ENCODE measurements at places on chromosomes 3 and 15.

- DNase-seq = no peak
Measured at GRCh38 chr3:151644986-151645385, 88.7 kb upstream of the AADACL2 start.

DNA sequence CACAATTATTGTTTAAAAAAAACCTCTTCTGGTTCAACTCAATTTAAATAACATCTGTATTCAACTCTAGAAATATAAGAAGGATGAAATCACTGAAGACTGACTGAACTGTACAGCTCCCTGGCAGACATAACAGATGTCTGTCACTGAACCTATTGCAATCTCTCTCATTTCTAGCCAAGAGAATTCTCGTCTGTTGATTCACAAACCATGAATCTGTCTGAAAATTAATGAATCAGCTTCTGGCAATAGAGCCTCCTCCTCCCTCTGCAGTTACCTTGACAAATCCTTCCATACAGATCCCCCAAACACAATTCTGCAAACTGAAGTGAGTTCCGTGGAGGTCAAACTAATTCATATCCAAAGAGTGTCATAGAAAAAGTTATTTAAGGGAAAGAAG, 561.4 kb downstream of the PYDC2 start:
- peak; percentile 15 for DNase-seq

DNA sequence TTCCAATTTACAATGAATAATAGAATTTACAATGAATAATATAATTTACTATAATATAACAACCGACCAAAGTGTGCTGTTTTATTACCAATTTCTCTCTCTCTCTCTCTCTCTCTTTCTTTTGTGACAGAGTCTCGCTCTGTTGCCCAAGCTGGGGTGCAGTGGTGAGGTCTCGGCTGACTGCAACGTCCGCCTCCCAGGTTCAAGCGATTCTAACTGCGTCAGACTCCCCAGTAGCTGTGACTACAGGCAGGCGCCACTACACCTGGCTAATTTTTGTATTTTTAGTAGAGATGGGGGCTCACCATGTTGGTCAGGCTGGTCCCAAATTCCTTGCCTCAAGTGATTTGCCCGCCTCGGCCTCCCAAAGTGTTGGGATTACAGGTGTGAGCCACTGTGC, 17.0 kb upstream of the CCNL1 start:
- DNase-seq = no peak

DNA sequence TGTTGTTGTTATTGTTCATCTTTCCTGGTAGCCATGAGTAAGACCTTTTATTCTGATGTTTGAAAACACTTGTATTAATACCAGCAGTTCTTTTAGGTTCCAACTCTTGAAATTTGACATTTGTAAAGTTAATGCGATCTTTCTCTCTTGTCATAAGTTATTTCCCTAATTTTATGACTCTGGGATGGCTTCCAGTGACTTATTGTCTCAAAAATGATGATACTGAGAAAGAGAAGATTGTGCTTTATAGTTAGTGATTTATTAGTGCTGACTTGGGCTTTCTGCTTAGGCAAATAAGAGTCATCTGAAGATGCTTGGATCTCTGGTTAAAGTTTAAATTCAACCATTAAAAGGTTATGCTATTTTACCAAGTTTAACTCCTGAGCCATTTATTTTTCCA, 715.2 kb downstream of the GRM7 start:
- DNase-seq = no peak

GRCh38 chr15:91099995-91100813, at the start of gene SV2B:
SV2B (plus strand) TSS chr15:91100257; CDS start chr15:91226264, 126,007 bp downstream.
- no peak for DNase-seq

GRCh38 chr3:126026277-126026751, 57.3 kb downstream of the ROPN1B start:
- no peak for DNase-seq

DNA sequence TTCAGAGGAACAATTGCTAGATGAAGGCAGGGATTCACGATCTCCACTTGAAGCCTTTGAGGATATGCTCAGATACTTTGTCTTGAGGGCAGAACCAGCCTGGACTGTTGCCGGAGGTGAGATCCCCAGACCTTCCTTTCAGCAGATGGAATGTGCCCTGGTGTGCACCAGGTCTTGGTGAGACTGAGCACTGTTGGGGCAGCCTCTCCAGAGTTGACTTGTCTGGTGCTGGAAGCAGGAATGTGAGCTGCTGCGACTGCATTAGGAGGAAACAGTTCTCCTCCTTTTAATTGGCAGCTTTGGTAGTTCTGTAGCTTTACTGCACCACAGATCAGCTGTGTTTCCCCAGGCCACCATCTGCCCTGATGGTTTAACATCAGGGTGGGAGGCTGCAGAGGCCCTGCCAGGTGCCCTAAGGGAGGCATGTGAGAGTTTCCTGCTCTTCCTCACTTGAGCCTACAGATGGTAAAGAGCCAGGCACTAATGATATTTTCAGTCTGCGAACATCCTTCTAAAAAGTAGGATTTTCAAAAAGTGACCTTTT, 58.5 kb downstream of the CTDSPL start:
- no peak for DNase-seq

GRCh38 chr15:39919411-39919747, 687 bp downstream of the GPR176 start:
- DNase-seq = no peak

GRCh38 chr3:183584914-183585280, 29.4 kb upstream of the KLHL6 start:
- DNase-seq = no peak

DNA sequence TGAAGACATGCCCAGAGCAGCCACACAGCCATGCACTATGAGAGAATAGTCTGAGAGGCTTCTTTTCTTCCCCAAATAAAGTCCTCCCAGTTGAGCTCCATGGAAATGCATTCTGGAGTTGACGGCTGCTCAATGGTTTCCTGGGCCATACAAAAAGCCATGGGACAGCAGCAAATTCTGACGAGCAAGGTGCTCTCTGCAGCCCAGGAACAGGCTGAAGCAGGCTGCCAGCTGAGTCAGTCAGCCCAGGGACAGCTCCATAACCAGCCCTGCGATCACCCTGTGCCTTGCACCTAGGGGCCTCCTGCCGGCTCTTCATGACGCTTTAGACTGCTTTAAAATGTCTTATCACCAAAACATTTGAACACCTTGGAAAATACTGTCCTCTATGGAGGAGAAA, 256.3 kb upstream of the CHRNA7 start:
- DNase-seq = no peak

DNA sequence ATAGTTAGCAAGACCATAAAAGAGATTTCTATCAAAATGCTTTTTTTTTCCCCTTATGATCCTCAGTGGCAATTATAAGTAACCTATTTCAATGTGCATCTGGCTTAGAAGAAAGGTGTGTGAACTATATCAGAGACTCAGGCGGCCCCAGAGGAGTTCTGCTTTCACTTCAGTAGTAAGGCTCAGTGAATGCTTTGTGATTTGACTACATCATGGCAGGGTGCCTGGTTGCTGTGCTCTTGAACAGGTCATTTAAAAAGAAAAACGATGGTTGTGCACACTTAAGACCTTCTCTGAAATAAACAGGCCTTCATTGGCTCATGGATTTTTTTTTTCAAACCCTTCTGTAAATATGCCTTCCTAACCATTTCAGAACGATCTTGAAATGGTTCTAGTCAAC, 400.4 kb upstream of the RARB start:
- no peak for DNase-seq

DNA sequence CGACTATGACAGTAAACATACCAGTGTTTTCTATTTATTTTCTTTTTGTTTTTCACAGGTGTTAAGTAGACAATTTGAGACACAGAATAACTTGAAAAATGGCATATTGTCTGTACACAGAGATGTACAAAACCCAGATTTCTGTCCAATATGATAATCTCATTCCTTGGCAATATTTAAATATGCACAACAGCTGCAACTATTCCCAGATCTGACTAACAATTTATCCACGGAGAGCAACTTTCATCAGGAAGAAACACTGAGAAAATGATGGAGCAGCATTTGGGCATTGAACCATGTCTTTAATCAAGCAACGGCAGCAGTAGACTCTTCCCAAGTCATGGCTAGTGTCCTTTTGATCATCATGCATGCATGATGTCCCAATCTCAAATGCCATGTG, 452.6 kb downstream of the ZPLD1 start:
- no peak for DNase-seq

DNA sequence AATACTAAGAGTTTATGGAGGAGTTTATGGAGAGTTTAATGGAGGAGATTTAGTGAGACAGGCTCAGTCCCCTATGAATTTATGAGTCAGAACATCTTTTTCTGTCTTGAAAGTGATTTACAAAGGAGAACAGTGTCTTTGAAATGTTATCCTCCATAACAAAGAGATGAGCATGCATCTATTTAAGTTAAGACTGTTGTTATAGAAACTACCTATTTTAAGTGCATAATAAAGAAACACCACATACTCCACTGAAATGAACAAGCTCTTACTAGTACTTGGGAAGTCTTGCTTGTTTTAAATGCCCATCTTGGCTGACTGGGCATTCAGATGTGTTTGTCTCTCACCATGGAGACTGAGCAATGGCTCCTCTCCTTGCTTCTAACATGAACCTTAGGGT, 118.7 kb upstream of the ACP3 start:
- DNase-seq = no peak

GRCh38 chr3:167030082-167030725, 349.9 kb downstream of the ZBBX start:
- DNase-seq = no peak

Measured in LoVo (cell line).